CD8-positive, alpha-beta T cell (primary cell): ENCODE measurements at places on chromosomes 2 and 18.

DNA sequence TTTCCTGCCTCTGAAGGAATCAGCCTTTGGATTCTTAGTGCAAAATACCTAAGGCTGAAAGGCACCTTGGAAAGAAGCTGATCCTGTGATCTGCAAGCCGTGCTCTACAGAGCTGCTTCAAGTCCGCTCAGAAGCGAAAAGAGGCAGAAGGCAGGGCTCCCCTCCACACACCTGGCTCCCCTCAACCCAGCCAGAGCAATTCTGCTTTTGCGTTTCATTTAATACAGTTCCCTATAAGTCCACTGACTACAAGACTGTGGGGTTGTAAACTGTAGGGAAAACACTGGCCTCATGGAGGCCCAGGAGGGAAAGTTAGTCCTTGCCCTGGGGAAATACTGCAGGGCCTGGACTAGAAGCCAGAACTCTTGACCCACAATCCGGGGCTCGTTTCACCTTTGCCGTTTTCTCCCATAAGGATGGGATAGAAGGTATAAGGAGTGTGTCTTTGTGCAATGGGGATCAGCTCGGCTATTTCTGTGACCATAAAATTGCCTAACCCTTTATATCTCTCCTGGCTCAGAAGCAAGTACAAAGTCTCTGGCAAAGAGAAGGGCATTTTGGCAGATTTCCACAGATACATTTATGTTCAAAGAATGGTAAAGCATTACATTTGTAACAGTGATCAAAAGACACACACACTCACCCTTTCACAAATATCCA is 95.8 kb upstream of the TEX51 start:
- DNase-seq = no peak

DNA sequence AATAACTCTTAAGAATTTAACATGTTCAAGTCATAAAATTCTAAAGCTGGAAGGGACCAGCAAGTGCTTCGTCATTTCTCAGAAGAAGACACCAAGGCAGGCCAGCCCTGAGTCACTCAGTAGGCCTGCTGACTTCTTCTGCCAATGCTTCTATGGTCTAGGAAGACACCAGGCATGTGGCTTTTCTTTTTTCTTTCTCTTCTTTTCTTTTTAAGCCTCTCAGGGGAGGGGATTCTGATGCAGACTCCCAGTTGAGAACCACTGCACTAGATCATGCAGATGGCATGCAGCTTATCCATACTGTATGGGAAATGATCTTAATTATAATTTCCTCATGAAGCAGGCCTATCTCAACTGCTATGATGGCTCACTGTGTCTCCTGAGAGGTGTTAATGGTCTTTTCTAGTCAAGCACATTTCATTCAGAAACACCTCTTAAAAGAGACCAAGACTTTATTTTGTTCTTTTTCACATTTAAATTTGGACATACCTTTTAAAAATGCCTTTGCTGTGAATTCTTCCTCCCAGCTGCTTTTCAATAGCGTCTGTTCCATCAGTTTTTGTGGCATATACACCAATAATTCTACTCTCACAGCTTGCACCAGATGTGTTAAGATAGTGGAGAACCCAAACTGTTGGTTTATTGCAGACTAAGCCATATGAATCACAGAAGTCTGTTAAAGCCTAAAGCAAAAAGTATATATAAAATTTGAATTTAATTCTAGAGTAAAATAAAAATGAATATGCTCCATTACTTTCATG is 11.3 kb downstream of the KCTD18 start:
- no peak for DNase-seq

DNA sequence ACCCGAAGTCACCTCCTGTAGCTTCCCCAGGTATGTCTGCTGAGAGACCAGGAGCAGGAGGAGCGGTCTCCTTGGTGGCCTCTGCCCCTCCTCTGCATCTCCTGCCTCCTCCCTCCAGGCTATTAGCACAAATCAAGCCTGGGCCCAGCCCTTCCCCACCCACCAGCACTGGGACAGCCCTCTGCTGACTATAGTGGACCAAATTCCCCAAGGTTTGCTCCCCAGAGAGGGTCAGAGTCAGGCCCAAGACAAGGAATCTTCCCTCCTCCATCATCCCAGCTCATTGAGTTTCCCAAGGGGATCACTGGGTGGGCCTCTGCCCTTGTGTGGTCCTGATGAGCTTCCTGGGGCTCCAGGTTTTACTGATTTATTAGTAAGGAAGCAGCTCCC is 62.1 kb downstream of the EMILIN2 start:
- DNase-seq = no peak

DNA sequence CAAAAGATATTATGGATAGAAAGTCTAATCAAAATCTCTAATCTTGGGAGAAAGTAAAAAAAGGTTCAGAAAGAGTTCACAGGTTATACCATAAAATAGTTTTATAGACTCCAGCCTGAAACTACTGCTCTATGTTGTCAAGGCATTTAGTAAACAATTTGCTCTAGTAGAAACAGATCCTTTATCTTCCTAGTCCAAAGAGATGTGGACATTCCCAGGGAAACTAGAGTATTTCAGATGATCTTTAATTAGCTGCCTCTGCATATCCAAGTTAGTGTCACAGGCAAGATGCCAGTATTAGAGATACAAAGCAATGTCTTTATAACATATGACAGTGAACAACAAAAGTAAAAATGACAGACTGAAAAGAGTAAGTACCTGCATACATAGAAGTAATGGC is 708.6 kb downstream of the CCDC85A start:
- no peak for DNase-seq

DNA sequence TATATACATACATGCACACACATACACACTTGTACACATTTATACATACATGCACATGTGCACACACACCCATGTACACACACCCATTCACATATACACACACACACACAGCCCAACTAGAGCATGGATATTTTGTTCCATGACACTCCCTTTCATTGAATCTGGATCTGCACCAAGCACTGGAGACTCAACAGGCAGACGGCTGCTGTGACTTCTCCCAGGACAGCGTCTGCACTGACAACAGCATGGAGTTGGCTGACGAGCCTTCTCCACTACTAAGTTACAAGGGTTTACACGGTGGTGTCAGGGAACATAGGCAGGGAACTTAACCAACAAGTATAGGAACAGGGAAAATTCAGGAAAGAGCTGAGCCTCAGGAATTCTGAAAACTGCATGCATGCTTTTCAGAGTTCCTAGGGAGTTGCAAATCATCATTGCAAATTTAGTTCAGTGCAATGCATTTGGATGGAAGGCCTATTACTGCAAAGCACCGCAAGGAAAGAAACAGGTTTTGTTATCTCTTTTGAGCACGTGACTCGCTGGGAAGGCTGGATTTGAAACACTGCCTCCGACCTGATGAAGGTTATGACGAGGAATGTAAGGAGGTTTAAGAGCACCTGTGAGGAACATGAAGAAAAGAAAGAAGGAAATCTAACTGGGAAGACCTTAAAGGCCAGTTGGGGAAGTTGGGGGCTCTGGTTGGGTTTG is 35.9 kb downstream of the TMEM18 start:
- DNase-seq = no peak

GRCh38 chr2:23718931-23719700 is 207.8 kb downstream of the ATAD2B start:
- DNase-seq = no peak

- no peak for DNase-seq
Measured at GRCh38 chr18:48790226-48790863, 160.4 kb downstream of the SMAD7 start.

GRCh38 chr2:120344976-120345581 is 857 bp upstream of the INHBB start:
- no peak for DNase-seq

- no peak for DNase-seq
Measured at GRCh38 chr2:34806396-34806795, 1207.3 kb upstream of the FAM98A start.
